ENCODE measurements at places on chromosomes 2 and 18. TPM values are rescaled to one million over a fixed set of nuclear protein-coding genes. Genes with fewer than 3 reads are reported as not detected.

IMPA2 gene
- total RNA-seq = 15.4 TPM

CABLES1 gene
- total RNA-seq = 2.7 TPM

DNA sequence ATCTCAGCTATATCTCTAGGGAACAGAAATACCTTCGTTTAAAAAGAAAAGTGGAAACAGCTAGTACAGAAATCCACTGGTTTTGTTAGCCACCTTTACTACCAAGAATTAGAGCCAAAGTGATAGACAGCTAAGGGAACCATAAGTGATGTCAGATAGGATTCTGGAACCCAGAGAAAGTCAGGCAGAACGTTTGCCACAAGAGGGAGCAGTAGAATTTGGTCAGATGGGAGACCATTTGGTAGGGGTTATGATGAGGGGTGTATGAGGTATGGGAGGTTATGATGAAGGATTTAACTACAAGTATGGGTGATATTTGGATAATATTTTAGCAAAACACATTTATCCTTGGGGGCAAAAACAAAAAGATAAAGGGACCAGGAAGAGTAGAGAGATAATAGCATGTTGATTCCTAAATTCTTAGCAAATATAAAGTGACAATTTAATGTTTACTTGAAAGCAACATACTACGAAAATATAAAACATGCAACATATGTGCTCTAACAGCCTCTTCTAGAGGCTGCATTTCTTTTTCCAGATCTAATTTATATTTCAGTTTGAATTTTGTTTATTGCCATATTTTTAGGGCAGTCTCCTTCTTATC, 3.3 kb downstream of the SLC8A1 start:
- no peak overlapping the region for H3K4me3 ChIP-seq
- no peak for DNase-seq
- H3K36me3 ChIP-seq = no peaks in the 10 kb centered on the region
- H3K27me3 ChIP-seq = peaks cover 34% of the 10 kb centered on the region

- no peaks in the 10 kb centered on the region for H3K36me3 ChIP-seq
- H3K4me1 ChIP-seq = no peaks in the 10 kb centered on the region
- no peaks in the 10 kb centered on the region for H3K27me3 ChIP-seq
- DNase-seq = no peak
Observed at GRCh38 chr2:50395605-50396297, 636.2 kb downstream of the NRXN1 start.

DNA sequence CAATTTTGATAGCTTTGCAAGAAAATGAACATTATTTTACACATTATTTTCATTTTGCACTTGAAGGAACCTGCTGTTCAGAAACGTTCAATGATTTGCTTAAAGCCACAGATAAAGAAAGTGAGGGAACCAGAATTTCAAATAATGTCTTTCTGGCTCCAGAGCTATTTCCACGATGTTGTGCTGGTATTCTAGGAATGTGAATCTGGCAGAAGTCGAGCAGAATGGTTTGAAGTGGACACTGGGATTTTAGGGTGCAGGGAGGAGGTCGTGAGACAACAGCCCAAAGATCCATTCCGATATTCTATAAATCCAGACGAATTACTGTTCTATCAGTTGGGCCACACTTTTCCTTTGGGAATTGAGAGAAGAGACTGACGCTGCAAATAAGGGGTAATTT, 2.2 kb downstream of the CCDC102B start:
- H3K27ac ChIP-seq = no peak overlapping the region
- no peaks in the 10 kb centered on the region for H3K36me3 ChIP-seq
- H3K4me3 ChIP-seq = no peak overlapping the region
- H3K4me1 ChIP-seq = no peaks in the 10 kb centered on the region

- H3K36me3 ChIP-seq = no peaks in the 10 kb centered on the region
- H3K27me3 ChIP-seq = peaks cover 2% of the 10 kb centered on the region
- H3K4me3 ChIP-seq = no peak overlapping the region
- no peak for DNase-seq
- no peak overlapping the region for H3K27ac ChIP-seq
Observed at GRCh38 chr2:189951791-189952535, 110.6 kb downstream of the MSTN start.

GRCh38 chr18:11042247-11042646, 107.1 kb downstream of the PIEZO2 start:
- no peak overlapping the region for H3K27ac ChIP-seq
- no peaks in the 10 kb centered on the region for H3K4me1 ChIP-seq
- H3K27me3 ChIP-seq = peaks cover 4% of the 10 kb centered on the region
- DNase-seq = no peak

DNA sequence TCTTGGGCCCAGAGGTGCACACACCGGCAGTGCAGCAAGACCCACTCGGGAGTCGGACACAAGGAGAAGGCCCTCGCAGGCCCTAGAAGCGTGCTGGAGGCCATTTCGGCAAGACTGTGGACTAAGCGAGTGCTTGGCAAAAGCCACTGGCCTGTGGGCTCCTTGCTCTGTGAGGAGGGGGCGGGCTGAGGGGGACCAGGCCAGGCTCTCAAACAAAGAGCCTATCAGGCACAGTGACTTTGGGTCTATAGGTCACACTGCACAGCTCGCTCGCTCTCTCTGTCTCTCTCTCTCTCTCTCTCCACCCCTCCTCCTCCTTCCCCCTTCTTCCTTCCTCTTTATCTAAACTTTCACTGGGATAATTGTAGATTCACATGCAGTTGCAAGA, 23.6 kb upstream of the ZCCHC2 start:
- no peak for DNase-seq
- peaks cover 2% of the 10 kb centered on the region for H3K4me1 ChIP-seq
- no peak overlapping the region for H3K4me3 ChIP-seq
- H3K27me3 ChIP-seq = peaks cover 19% of the 10 kb centered on the region
- no peak overlapping the region for H3K27ac ChIP-seq

- no peak overlapping the region for H3K4me3 ChIP-seq
- DNase-seq = no peak
- no peaks in the 10 kb centered on the region for H3K27me3 ChIP-seq
- no peaks in the 10 kb centered on the region for H3K4me1 ChIP-seq
- H3K27ac ChIP-seq = no peak overlapping the region
Observed at GRCh38 chr18:36465276-36465675, 167.8 kb downstream of the FHOD3 start.

GRCh38 chr2:171049691-171050090, 111.0 kb downstream of the TLK1 start:
- no peak overlapping the region for H3K27ac ChIP-seq
- H3K4me1 ChIP-seq = peaks cover 3% of the 10 kb centered on the region

Data from activated CD4-positive, alpha-beta memory T cell treated with anti-CD3 and anti-CD28 coated beads, Interleukin-2, amount 10 ng/mL, durations not matched to agents 7 days and 5 days (primary cell).